ENCODE measurements at places on chromosomes 16 and 17.

DNA sequence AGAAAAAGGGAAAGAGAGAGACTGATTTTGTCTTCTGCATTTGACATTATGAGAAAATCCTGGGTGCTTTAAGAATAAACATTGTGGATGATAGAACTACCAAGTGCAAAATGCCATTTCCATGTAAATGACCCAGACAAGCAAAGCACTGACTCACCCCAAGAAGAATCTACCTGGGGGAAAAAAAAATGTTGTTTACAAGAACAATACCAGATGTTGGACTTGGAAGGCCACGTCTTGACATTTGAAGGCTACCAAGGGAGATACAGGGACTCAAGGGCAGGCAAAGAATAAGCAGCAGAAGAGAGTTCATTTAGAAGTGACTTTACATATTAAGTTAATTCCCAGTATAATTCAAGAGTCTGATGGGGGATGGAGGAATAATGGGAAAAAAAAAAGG is 125.3 kb downstream of the TMEM114 start:
- DNase-seq = no peak

DNA sequence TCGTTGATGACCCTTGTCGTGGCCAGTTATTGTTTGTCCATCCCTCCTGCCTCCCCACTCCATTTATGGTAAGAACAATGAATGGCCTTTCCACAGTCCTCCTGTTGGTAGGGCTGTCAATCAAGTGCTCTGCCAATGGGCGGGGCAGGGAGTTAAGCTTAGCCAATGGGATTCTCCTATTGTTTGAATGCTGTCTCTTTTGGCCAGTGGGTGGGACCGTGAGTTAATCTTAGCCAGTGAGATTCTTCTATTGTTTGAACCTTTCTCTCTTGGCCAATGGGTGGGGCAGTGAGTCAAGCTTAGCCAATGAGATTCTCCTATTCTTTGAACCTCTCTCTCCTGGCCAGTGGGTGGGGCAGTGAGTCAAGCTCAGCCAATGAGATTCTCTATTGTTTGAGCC is 85.4 kb downstream of the IRX3 start:
- DNase-seq = no peak

GRCh38 chr17:73942703-73943415 is 260.6 kb upstream of the RPL38 start:
- no peak for DNase-seq

DNA sequence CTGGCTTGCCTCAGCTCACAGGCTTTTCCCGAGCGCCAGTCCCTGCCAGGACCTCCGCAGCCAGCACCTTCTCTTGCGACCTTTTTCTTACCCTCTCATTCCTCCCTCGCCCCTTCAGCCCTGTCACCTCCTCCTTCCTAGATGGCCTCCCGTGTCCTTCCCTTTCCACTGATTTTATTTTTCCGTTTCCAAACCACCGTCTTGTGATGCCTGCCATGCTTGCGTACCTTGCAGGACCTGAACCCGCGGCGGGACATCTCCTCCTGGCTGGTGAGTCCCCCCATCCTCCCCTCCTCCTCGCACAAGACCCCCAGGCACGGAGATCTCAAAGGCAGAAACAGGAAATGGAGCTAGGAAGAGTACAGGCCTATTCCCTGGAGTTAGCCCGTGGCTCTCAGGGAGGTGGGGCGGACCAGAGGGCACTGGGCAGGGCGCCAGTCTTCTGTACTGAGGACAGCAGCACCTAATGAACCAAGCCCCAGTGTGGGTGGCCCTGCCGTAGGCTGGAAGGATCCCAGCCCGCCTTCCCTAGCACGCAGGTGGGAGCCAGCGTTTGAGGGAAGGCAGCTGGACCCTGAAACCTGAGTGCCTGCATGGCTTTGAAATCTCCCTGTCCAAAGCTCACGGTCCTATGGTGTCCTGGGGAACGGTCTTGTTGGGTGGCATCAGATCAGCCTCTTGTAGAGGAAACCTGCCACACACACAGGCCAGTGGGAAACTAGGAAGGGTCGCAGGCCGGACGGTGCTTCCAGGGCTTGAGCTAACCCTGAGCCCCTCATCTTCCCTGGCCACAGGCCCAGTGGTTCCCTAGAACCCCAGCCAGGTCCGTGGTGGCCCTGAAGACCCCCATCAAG is 612 bp downstream of the CISD3 start:
- DNase-seq = no peak

- DNase-seq = no peak
These were observed 344.2 kb downstream of the CPPED1 start for GRCh38 chr16:12459391-12460063.

GRCh38 chr16:69411064-69411985 is 13.1 kb upstream of the CYB5B start:
- DNase-seq = no peak
